ENCODE measurements at places on chromosomes 6 and 20.

DNA sequence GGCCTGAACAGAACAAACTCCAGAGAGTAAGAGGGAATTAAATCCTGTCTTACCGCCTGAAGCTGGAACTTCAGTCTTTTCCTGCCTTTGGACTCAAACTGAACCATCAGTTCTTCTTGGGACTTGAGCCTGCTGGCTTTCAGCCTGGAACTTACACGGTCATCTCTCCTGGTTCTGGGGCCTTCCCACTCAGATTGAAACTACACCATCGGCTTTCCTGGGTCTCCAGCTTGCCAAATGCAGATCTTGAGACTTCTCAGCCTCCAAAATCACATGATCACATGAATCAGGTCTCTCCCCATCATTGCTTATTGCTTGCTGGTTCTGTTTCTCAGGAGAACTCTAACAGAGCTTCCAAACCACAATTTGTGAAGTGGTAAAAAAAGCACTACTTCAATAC, 276.3 kb downstream of the KIF16B start:
- DNase-seq = no peak

DNA sequence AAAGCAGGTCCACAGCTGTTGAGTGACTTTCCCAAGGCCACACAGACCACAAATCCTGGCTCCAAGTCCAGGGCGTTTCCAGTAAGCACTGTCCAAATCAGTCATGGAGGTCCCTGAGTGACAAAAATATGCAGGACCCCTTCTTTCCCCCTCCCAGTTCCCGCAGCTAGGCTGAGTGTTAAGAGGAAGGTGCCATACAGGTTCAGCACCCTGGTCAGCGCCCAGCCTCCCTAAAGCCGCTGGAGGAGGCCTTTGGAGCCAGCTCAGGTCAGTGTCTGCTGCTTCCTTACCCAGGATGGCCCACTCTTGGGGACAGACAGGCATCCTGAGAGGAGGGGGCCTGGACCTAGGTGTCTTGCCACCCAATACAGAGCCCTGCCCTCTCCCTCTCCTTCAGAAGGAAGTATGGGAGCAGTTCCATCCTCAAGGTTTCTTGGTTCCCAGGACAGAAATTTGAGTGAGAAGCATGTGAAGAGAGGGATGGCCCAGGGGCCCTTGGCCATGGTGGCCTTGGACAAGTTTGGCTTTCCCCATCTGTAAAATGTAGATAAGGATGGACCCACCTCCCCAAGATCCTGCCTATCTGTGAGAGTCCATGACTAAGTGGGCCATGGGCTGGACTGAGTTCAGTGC, 13.2 kb downstream of the TMEM74B start:
- peak; percentile 26 for DNase-seq

DNA sequence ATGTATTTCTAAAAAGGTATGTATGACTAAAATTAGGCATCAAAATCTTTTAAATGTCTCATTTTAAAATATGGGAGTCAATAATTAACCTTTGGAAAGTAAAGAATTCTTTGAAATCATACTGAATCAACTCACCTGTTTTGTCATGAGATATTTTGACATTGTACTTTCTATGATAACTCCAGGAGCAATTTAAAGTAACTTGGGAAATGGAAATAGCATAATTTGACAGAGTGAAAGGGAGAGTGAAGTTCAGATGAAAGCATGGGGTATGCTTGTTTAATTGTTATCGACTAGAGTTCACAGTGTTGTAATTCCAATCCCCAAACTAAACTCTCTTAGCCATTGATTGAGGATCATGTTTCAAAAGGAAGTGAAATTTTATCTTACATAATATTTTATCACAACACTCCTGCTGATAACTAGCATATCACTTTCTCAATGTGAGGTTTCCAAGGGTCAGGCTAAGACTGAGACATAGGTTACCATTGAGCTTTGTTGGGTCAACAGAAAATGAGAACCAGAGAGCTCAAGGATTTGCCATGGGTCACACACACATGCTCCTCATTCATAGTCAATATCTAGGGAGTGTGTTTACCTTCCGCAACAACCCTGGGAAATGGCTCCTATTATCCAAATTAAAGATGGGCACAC, 2.3 kb downstream of the GSTA1 start:
- DNase-seq = no peak

DNA sequence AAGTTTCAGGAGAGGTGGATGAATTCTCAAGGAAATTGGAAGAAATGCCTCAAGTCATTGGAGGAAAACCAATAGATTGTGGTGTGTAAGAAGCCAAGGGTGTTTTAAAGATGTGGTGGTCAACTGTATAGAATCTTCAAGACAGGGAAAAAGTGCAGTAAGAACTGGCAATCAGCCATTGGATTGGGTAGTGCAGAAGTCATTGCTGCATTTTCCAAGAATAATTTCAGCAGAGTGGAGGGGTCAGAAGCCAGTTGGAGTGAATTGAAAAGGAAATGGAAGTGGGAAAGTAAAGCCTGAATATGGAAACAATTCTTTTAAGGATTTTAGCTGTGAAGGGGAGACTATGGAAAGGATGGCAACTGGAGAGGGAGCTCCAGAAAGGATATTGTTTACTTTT, 128.2 kb upstream of the TMEM170B start:
- DNase-seq = no peak

GRCh38 chr20:64103871-64104666, 3.3 kb downstream of the NPBWR2 start:
- DNase-seq = no peak

- DNase-seq = no peak
These were observed 6.9 kb downstream of the MANBAL start for GRCh38 chr20:37296371-37296770.

DNA sequence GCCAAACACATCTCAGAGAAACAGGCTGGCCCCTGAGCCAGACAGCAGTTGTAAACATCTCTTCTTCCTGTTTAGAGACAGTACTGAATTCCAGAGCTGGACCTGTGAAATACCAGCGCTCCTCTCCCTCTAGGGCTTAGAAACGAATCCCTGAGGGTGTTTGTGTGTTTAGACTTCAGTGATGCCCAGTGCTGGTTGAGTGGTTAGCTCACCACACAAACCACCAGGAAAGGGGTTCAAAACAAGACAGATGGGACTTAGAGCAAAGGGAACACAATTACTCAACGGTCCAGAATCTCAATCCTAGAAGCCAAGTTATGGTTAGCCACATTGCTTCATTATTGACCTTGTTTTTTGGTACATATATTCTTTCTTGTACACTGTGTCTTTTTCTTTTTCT, 108.7 kb upstream of the TMEM170B start:
- peak; percentile 78 for DNase-seq

DNA sequence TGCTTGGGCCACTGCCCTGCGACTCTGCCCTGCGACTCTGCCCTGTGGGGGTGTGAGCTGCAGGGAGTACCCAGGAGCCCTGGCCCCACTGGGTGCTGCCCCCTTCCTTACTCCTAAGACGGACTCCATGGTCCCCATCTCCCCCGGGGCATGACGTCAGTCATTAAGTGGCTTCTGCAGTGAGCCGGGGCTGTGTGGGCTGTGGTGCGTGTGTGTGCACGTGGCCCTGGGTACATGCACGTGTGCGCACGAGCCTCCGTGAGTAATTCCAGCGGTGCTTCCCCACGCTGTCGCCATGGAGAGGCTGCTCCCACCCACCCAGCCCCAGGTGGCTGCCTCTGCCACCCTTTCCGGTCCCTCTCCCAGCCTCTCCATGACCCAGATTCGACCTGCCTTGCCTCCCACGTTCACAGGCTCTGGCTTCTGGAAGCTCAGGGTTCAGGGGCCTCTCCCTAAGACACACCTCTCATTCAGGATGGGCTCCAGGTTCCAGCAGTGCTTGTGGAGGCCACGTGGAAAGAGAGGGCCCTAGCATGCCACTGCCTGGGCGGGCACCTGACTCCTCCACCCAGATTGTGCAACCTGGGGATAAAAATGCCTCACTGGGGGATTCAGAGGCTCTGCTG, 88.3 kb downstream of the DLGAP4 start:
- DNase-seq = no peak

DNA sequence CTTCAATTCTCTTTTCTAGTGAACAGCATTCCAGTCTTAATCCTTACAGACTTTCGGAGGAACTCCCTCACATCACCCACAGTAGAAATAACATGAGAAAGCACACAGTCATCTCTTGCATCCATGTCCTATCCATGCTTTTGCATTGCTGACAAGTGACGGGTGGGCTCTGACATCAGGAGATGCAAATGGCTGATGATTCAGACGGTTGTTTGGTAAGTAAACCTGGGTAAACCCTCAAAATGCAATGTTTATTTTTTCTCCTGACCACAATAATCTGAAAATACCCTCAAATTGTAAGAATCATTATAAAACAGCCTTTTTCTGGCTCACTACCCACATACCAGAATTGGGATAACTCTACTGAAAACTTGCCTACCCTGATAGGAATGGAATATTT, 792.0 kb downstream of the MAFB start:
- peak; percentile 94 for DNase-seq

- no peak for DNase-seq
These were observed 34.7 kb upstream of the TBXT start for GRCh38 chr6:166202321-166202733.

- peak; percentile 84 for DNase-seq
These were observed 48.9 kb downstream of the CNBD2 start for GRCh38 chr20:36017048-36017951.

DNA sequence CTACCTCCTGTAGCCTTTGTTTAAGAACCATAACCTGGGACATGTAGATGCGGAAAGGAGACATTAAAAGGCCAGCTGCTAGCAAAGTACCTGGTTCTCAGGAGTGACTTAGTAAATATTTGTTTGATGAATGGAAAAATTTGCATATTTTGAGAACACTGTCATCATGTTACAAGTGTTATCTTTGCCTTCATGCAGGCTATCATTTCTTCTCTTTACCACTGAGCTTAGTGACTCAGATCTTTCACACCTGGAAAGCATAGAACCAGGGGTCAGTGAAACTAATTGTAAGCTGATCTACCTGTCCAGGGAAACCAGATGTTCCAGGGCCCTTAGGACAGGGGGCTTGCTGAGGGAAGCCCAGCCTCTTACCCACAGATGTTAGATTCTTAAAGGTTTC, 5.4 kb downstream of the ZFP57 start:
- DNase-seq = no peak

GRCh38 chr6:108841377-108841855, 6.8 kb upstream of the ARMC2 start:
- DNase-seq = no peak

- peak; percentile 12 for DNase-seq
These were observed 71.0 kb downstream of the SOX4 start for GRCh38 chr6:21664314-21665109.

DNA sequence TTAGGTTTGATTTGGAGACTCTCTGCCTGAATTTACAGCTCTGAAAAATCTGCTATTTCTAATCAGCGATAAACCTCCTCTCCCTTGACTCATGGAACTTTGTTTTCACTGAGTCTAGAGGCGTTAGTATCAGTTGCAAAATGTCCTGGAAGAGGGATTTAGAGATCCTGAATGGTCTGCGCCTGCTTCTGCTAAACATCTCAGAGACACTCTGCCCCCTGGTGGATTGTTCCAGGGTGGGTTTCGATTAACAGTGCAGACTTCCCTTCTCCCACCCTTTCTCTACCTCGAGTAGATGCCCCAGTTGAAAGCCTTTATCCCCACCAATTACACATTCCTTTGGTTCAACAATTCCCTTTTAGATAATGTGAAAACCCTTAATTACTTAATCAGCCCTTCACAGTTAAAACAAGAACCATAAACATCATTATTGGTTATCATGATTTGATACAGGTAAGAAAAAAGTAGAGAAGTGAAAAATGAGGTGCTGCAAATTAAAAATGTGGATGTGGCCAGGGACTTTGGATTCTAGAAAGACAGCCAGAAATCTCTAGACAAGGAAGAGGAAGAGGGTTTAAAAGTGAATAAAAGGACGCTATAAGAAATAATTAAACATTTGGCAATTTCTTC, 5.5 kb downstream of the HTR1B start:
- DNase-seq = peak; percentile 91

GRCh38 chr20:625360-625932, 15.3 kb upstream of the TCF15 start:
- no peak for DNase-seq

GRCh38 chr20:45890077-45890984, 677 bp downstream of the NEURL2 start:
- DNase-seq = peak; percentile 78

Data from fibroblast of skin of right quadriceps (primary cell).